ENCODE measurements at places on chromosomes 7 and 10.

DNA sequence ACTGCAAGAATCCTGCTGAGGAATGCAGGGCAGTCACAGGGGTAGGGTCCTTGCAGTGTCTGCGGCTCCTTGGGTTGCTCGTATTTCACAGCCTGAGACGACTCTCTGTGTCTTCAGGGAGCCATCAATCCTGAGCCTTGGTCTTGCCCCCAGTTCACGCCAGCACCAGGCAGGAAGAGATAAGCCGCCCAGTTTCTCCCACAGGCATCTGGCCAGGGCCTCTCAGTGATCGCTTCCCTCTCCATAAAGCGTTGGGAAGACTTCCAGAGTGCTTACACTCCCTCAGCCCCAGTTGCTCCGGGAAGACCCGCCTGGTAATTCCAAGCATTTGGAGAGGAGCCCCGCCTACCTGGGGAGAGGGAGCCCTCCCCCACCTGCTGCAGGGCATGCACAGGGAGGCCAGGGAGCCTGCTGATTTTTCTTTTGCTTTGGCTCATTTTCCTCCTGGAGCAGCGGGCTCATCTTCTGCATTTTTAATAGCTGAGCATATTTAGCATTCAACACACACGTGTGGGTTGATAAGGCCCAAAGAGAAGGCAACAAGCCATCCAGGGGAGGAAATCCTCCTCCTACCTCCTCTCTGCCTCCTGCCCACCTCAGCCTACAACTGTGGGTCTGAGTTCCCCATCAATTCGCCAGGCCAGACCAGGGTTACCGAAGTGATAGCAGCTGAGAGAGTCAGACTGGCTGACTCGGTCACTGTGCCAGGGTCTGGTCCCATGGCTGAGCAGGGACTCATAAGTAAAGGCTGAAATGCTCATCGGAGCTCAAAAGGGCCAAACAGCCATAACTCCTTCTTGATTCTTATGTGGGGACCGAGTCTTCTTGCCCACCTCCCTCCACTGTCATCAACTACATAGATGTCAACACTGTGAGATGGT, 74.4 kb upstream of the EFCAB10 start:
- DNase-seq = no peak

DNA sequence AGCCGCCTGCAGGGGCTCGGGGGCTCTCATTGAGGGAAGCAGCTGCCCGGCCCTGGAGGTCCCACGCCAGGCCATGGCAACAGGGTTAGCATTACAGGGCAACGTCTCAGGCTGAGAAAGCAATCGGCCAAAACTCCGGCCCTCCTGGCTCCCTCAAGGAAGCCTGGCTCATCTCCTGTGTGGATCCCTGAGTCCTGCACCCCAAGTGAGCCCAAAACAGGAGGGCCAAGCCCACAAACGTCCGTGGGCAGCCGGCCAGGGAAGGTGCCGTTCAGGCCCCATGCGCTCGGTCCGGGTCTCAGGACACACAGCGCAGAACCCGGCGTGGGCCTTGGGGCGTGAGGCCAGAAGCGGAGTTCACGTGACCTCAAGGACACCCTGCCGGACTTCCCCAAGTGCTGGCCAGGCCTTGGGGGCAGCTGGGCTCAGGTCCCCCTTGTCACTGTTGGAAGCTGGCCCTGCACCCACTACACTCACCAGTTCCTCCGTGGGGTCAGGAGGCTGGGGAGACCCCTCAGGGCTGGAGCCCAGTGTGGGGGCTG, 8.0 kb upstream of the PWWP2B start:
- no peak for DNase-seq

- no peak for DNase-seq
Observed at GRCh38 chr10:86357041-86357440, 9.6 kb downstream of the GRID1 start.

DNA sequence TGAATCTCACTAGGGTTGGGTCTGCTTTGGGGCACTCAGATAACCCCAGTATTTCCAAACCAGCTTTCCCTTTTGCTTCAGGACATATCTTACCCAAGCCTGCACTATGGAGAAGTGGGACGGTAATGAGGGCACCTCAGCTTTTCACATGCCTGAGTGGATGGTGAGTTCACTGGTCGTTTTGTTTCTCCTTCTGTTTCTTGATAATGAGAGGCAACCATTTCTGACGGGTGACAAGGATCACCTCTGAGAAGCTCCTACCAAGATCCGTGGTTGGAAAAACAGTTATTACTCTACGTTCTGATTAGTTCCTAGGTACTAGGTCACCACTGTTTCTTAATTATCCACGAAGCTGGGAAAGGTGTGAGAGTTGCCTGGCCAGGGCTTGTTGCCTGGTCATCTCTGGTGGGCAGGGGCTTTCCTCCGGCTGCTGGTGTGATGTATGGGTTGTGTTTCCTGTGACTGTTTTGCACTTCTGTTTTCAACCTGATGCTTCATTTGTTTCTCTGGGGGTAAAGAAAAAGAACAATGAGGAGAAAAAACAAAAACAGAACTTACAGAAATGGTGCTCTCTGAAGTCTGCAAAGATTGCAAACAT, 65.7 kb upstream of the STRIP2 start:
- DNase-seq = no peak

GRCh38 chr7:46719616-46720015, 798.5 kb upstream of the IGFBP3 start:
- DNase-seq = no peak

DNA sequence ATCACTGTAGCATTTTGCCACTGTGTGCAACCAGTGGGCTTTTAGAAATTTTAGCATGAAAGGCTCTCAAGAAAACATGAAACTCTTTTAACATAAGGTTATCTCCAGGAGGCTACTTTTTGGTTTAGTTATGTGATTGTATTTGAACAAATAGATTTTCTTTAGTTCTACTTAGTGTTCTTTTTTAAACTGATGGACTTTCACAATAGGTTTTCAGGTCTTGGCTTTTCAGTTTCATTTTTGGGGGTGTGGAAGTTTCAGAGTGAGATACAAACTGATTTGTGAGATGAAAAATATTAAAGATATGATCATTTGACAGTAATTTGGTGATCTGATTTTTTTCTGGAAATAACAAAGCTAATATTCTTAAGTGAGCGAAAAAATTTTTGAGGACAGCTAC, 344.1 kb downstream of the PHF14 start:
- no peak for DNase-seq

- no peak for DNase-seq
Observed at GRCh38 chr7:108094933-108095710, 35.0 kb downstream of the LAMB4 start.

GRCh38 chr7:93890041-93890463, 501 bp downstream of the TFPI2 start:
- no peak for DNase-seq

DNA sequence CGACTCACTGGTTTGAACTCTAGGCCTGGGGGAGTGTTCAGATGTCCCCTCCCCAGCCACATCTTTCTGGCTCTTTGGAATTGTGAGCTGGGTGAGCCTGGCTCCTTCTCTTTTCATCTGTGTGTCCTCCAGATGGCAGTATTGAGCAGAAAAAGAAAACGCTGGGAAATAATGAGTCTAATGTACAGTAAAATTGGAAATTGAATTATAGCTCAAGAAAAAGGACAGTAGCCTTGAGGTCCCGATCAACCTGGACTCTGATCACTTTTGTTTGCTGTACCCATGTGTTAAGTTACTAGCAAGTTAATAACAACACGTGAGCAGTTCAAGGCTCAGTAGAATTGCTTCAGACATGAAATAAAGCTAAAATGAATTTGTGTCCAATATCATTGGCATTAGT, 77.9 kb downstream of the SNX10 start:
- DNase-seq = no peak

DNA sequence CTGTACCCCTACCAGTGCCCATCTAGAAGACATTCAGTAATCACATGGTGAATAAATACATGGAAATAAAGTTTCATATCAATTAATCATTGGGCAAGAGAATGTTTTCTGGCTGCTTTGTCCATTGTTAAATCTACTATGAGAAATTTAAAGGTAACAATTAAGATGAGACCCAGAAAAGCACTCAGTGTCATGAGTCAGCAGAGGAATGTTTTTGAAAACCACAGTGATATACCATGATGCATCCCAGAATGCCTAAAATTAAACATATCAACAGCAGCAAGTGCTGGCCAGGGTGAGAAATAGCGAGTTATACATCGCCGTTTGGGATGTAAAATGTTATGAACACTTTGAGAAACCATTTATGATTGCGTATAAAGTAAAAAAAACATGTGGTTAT, 825.3 kb upstream of the C7orf33 start:
- no peak for DNase-seq

- no peak for DNase-seq
Observed at GRCh38 chr7:32670110-32671025, 175.1 kb downstream of the AVL9 start.
